ENCODE measurements at places on chromosomes 6 and 20.

DNA sequence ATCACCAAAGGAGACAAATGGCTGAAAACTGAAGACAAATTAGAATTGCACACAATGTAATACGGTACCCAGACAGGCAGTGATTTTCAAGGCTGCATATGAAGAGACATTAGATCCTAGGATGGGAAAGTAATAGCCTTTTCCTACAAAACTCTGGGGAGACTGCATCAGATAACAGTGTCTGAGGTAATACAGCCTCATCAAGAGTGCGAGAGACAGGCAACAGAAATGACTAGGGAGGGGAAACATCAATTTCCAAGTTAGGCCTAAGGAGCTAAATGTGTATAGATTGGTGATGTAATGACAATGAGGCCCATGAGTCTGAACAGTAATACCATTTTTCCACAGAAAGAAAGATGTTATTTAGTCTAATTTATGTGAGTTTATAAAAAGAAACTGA lies 200.3 kb downstream of the HTR1B start:
- no peak for DNase-seq

- peak; percentile 55 for DNase-seq
Measured at GRCh38 chr6:35522660-35523658, 10.3 kb upstream of the TULP1 start.

DNA sequence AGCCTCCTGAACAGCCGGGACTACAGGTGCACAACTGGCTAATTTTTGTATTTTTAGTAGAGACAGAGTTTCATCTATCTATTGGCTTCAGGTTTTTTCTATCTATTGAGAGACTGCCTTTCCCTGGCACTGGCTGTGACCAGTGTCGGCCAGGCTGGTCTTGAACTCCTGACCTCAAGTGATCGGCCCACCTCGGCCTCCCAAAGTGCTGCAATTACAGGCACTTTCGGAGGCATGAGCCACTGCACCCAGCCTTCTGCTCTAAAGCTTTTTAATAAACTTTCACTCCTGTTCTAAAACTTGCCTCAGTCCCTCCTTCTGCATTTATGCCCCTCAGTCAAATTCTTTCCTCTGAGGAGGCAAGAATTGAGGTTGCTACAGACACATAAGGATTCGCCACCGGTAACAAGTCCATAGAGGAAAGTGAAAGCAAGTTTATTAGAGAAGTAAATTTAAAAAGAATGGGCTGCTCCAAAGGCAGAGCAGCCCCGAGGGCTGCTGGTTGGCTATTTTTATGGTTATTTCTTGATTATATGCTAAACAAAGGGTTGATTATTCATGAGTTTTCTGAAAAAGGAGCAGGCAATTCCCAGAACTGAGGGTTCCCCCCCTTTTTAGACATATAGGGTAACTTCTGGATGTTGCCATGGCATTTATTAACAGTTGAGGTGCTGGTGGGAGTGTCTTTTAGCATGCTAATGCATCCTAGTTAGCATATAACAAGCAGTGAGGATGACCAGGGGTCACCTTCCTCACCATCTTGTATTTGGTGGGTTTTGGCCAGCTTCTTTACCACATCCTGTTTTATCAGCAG lies 44.8 kb upstream of the RNGTT start:
- DNase-seq: no peak

DNA sequence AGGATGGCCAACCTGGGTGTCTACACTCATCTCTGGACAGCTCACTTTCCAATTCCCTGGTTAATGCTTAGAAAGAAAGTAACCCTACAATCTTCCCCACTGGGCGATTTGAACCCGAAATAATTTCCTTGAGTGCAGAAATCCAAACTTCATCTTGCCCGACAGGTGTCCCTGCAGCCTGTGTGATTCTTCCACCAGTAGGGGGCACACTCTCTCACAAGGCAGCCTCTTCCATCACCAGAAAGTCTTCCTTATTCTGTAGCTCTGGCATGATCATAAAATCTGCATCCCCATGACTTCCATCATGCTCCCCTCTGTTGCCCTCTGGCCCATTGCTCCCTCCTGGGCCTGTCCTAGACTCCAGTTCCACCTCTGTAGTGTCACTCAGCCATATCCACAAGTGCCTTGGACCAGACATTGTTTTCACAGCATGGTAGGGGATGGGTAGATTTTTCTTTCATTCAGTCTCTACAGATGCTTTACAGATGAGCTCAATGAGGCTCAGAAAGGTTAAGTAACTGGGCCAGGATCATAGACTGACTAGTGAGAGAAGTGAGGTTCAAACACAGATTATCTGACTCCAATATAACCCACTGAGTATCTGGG lies 170.4 kb upstream of the SPTLC3 start:
- no peak for DNase-seq

DNA sequence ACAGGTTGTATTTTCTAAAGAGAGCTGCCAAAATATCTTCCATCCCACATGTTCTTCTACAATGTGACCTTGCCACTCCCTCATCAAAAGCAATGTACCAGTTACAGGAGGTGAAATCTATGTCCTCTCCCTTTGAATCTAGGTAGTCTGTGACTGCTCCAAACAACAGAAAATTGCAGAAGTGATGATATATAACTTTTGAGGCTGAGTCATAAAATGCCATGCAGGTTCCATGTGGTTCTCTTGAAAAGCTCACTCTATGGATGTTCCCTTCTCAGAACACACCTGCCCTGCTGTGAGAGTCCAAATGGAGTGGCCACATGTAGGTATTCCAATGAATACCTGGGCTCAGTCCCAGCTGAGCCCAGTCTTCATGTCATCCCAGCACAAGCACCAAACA lies 16.9 kb upstream of the PHIP start:
- DNase-seq: no peak

DNA sequence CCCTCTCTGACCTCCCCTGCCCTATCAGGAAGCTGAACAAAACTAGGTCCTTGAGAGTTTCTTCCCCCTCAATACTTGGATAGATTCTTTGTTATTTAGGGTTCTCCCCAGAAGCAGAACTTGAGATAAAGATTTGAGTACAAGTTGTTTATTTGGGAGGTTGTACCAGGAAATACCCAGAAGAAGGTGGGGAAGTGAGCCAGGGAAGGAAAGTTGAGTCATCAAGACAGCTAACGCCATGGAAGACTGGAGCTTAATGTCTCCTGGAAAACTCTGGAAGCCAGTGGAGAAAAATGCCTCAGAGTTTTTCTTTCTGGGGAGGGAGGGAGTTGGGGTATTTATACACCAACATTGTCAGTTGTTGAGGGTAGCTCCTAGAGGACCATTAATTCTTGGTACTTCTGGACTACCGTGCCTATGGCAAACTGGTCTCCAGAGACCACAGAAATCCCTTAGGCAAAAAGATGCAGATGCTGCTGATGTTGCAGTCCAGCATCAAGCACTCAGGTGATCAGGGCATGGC lies 102.6 kb upstream of the ZFP64 start:
- no peak for DNase-seq

- DNase-seq: peak; percentile 73
Measured at GRCh38 chr6:4017834-4018170, 61.1 kb downstream of the FAM217A start.

- no peak for DNase-seq
Measured at GRCh38 chr6:27206806-27207205, 40.7 kb upstream of the PRSS16 start.

GRCh38 chr20:51758978-51759544 lies 9.1 kb downstream of the ATP9A start:
- DNase-seq: no peak

DNA sequence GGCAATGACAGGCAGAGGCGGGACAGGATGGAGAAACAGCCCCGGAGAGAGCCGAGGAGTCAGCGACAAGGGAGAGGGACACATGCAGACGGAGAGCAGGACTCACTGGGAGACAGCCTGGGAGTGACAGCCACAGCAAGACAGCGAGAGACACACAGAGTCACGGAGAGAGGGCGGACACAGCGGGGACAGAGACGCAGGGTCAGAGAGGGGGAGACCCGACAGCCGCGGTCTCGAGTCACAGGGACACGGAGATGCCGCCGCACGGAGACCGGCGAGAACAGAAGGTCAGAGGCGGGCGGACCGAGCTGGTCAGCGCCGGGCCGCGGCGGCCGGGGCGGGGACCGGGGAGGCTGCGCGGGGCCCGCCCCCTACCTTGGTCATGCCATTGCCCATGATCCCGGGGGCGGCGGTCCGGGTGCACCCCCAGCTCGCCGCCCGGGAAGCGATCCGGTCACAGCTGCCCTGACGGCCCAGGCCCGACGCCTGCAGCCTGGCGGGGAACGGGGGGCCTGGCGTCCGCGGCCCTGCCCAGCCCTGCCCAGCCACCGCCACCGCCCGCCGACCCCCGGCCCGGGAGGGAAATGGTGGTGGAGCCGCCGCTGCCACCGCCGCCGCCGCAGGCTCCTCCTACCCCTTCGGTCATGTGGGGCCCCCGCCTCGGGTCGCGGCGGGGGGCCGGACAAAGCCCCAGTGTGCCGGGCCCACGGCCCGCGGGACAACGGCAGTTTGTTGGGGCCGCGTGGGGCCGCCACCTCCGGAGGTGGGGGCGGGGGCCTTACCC lies at the start of the genes DUSP15 and TTLL9:
Gene DUSP15, minus strand, starts transcription at position 586 of the 784 bp plus-strand sequence. Its CDS starts 190 bp downstream, at position 396.
Gene TTLL9, plus strand, starts transcription at position 693 of the 784 bp plus-strand sequence. CDS start 493 bp downstream, outside the sequence.
- no peak for DNase-seq

DNA sequence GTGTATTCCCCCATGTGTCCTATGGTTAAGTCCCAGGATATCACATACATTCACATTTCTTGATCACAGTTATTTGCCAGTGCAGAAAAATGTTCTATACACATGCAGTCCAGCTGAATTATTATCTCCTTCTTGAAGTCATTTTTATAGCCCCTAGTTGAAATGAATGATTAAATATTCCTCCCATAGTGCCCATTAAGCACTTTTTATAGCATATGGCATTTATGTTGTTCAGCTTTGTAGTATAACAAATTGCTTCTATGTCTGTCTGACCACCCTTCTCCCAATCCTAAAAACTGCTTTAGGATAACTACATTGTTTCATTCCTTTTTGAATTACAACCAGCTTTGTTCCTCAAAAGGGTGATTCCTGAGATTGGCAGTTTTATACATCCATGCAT lies 123.5 kb downstream of the ADGRB3 start:
- no peak for DNase-seq

DNA sequence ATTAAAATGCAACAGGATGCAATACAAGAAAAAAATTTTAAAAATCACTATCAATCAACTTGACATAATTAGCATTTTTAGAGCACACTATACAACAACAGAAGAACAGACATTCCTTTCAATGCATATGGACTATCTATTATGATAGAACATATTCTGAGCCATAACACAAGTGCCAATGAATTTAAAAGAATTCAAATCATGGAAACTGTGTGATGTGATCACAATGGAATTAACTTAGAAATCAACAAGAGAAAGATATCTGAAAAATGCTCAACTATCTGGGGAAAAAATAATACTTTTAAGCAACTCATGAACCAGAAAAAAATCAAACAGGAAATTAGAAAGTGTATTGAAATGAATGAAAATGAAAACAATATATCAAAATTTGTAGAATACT lies 106.3 kb downstream of the ADTRP start:
- no peak for DNase-seq

- DNase-seq: no peak
Measured at GRCh38 chr6:28563430-28564095, 37.9 kb downstream of the GPX5 start.

- no peak for DNase-seq
Measured at GRCh38 chr6:35209081-35209480, 4.7 kb upstream of the SCUBE3 start.

DNA sequence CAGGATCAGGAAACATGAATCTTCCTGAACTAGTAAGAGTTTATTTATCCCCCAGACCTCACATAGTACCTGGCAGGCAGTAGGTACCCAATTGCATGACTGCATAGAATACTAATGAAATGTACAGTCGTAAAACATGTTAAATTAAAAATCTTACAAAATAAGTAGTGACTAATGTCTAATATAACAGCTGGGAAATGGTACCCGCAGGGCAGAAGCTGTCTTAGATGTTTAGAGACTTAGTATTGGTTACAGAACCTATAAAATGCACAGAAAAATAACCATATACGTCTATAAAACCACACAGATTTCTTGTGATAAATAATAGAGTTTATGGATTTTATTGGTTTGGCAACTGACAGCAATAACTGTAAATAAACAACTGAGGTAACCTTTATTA lies 139.1 kb upstream of the GMDS start:
- DNase-seq: no peak

- DNase-seq: no peak
Measured at GRCh38 chr6:27239258-27239657, 8.2 kb upstream of the PRSS16 start.

- no peak for DNase-seq
Measured at GRCh38 chr20:56442389-56443365, 25.8 kb upstream of the RTF2 start.

DNA sequence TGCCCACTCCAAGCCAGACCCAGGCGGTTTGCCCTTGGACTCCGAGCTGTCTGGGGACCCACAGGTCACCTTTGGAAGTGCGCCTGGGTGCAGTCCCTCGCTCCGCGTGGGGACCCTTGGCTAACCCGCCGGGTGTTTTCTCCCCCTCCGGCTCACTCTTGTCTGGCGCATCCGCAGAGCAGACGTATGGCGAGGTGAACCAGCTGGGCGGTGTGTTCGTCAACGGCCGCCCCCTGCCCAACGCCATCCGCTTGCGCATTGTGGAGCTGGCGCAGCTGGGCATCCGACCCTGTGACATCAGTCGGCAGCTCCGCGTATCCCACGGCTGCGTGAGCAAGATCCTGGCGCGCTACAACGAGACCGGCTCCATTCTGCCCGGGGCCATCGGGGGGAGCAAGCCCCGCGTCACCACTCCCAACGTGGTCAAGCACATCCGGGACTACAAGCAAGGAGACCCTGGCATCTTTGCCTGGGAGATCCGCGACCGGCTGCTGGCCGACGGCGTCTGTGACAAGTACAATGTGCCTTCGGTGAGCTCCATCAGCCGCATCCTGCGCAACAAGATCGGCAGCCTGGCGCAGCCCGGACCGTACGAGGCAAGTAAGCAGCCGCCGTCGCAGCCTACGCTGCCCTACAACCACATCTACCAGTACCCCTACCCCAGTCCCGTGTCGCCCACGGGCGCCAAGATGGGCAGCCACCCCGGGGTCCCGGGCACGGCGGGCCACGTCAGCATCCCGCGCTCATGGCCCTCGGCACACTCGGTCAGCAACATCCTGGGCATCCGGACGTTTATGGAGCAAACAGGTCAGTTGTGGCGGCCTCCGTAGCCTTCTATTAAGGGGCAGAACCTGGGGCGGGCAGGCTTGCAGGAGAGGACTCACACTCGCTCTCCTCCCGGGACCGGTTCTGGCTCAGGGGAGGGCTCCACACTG lies 1.1 kb downstream of the PAX1 start:
- DNase-seq: no peak

DNA sequence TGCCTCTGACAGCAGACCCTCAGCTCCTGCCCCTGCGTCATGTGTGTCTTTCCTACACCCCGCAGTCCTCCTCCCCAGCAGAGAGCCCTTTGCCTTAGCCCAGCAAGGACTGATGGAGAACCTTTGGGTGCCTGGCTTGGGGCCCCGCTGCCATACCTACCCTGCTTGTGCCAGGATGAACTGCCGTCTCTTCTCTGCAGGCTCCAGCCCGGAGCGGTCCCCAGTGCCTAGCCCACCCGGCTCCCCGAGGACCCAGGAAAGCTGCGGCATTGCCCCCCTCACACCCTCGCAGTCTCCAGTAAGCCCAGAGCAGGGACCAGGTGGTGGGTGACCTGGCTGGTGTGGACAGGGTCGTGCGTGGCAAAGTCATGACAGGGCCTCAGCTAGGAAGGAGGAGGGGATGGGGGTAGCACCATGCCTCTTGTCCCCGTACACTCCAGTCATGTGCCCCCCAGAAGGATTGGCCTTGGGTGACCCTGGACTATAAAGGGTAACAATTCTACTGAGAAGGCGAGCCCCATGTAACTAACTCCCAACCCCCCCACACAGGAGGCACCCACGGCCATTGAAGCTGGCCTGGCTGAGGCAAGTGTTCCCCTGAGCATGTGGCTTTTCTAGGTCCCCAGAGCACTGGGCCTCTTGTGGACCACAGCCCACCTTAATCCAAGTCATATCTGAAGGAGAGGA lies 8.3 kb downstream of the HSPA12B start:
- DNase-seq: no peak

- no peak for DNase-seq
Measured at GRCh38 chr6:29789176-29789575, 38.4 kb upstream of the HLA-G start.
